H9 (cell line): ENCODE measurements at places on chromosomes 1 and 21. TPM values are rescaled to one million over a fixed set of nuclear protein-coding genes. Genes with fewer than 3 reads are reported as not detected.

The ATG4C gene
- 13.1 and 14.8 TPM in 2 replicates for total RNA-seq

The FCGR1A gene
- total RNA-seq: not detected in 2 replicates

The B3GALT6 gene
- 27.0 and 27.1 TPM in 2 replicates for total RNA-seq

The C1orf35 gene
- 31.0 and 31.3 TPM in 2 replicates for total RNA-seq

The LCE2A gene
- total RNA-seq: not detected in 2 replicates

The ADAM30 gene
- not detected in 2 replicates for total RNA-seq

The NR1I3 gene
- not detected in 2 replicates for total RNA-seq

GRCh38 chr1:169443923-169444322 lies 16.6 kb upstream of the CCDC181 start:
- no peak overlapping the region for H3K4me3 ChIP-seq
- no peaks in the 10 kb centered on the region for H3K4me1 ChIP-seq
- H3K27ac ChIP-seq: no peak overlapping the region
- no peaks in the 10 kb centered on the region for H3K27me3 ChIP-seq
- no peaks in the 10 kb centered on the region for H3K36me3 ChIP-seq

GRCh38 chr1:245558069-245558468 lies 403.3 kb downstream of the KIF26B start:
- no peak overlapping the region for H3K27ac ChIP-seq
- DNase-seq: no peak
- no peaks in the 10 kb centered on the region for H3K27me3 ChIP-seq
- no peaks in the 10 kb centered on the region; the same call in 1 of the 2 replicates for H3K4me1 ChIP-seq

- no peaks in the 10 kb centered on the region for H3K27me3 ChIP-seq
- H3K4me3 ChIP-seq: no peak overlapping the region
- H3K4me1 ChIP-seq: no peaks in the 10 kb centered on the region
- H3K36me3 ChIP-seq: peaks cover 7% of the 10 kb centered on the region
- DNase-seq: no peak
- no peak overlapping the region for H3K27ac ChIP-seq
These were observed 101.4 kb downstream of the CC2D1B start for GRCh38 chr1:52264530-52265115.

DNA sequence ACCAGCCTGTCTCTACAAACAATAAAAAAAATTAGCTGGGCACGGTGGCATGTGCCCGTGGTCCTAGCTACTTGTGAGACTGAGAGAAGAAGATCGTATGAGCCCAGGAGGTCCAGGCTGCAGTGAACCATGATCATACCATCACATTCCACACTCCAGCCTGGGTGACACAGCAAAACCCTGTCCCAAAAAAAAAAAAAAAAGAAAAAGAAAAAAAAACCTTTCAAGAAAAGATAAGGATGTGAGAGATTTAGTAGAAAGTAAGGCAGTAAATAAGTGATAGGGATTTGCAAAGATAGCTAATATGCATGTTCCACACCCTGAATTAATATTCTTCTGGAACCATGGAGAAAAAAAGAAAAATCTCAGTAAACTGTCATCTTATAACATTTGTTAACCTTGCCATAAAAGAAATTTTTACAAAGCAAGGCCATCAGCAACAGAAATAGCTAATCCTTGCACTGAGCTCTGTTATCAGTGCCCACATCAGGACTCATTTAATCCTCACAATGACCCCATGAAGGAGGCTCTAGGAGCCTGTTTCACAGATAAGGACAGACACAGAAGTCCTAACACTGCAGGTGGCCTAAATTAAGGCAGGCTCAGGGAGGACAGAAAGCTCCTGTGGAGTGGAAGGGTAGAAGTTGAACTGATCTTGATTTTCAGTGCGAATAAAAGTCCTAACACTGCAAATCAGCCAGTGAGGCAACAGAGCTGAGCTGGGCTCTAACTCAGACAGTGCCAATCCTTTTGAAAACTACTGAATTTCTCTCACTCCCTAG lies 7.6 kb downstream of the GNB1 start:
- H3K27me3 ChIP-seq: no peaks in the 10 kb centered on the region
- no peak for DNase-seq
- no peaks in the 10 kb centered on the region; the same call in 1 of the 2 replicates for H3K4me1 ChIP-seq

DNA sequence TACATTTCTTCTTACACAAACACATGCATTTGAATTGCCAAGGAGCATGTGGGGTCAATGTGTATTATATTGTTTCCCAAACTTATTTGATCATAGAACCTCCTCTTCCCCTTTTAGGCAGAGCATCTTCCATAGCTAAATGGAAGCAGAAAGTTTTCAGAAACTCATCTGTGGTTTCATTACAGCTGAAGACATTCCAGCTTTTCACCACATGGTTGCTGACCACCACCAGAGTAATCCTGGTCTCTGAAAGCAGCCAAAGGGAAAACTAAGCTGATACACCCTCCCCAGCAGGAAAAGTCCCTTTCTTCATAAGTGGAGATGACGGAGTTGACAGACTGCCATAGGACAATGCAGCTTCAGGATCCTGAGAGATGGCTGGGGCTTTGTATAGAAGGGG lies 30.2 kb upstream of the OTUD3 start:
- H3K27me3 ChIP-seq: no peaks in the 10 kb centered on the region
- no peaks in the 10 kb centered on the region for H3K4me1 ChIP-seq
- H3K4me3 ChIP-seq: no peak overlapping the region
- DNase-seq: no peak

DNA sequence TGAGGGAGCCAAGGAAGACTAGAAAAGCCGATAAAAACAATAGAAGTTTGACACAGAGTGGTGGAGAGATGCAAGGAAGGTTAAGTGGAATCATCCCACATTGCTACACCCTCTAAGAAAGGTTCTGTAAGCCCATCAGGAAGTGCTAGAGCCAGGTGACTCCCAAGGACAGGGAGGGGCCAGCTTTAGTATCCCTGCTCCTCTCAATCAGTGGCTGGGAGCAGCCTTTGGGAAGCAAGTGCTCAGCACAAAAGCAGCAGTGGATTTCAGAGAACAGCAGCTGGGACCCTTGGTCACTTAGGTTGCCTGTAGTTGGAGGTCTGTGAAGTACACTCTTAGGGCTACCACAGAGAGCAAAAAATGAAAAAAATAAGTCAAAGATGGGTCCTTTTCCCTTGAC lies 42.5 kb downstream of the NME7 start:
- no peaks in the 10 kb centered on the region for H3K27me3 ChIP-seq
- H3K4me3 ChIP-seq: no peak overlapping the region
- DNase-seq: peak; percentile 81
- H3K36me3 ChIP-seq: 0 out of 3 replicates have a peak, but pooled peaks cover 2% of the 10 kb centered on the region

DNA sequence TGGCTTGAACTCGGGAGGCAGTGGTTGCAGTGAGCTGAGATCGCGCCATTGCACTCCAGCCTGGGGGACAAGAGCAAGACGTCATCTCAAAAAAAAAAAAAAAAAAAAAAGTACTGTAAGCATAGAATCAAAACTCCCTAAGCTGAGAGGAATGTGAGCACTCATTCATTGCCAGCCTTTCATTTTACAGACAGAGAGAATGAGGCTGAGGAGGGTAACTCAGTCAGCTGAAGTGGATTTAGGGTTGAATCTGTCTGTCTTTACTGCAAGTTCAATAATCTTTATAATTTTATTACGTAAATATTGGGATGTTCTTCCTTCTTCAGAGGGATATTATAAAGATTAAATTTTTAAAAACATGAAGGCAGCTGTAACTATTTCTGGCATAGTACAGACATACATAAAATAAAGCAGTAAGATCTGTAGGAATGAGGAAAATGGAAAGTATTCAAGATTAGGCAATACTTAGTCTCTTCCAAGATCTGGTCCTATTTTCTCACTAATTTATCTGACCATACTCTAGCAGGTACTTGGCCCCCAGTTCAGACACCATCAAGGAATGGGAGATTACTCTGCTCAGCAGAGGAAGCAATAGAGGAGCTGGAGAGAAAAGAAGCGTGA lies 24.1 kb upstream of the MNDA start:
- H3K4me3 ChIP-seq: no peak overlapping the region
- no peak overlapping the region for H3K27ac ChIP-seq
- no peaks in the 10 kb centered on the region for H3K36me3 ChIP-seq

GRCh38 chr1:5650283-5651026 lies 341.8 kb downstream of the NPHP4 start:
- H3K4me1 ChIP-seq: peaks cover 5% of the 10 kb centered on the region; the same call in 1 of the 2 replicates
- H3K4me3 ChIP-seq: no peak overlapping the region
- no peaks in the 10 kb centered on the region for H3K27me3 ChIP-seq
- H3K27ac ChIP-seq: no peak overlapping the region

DNA sequence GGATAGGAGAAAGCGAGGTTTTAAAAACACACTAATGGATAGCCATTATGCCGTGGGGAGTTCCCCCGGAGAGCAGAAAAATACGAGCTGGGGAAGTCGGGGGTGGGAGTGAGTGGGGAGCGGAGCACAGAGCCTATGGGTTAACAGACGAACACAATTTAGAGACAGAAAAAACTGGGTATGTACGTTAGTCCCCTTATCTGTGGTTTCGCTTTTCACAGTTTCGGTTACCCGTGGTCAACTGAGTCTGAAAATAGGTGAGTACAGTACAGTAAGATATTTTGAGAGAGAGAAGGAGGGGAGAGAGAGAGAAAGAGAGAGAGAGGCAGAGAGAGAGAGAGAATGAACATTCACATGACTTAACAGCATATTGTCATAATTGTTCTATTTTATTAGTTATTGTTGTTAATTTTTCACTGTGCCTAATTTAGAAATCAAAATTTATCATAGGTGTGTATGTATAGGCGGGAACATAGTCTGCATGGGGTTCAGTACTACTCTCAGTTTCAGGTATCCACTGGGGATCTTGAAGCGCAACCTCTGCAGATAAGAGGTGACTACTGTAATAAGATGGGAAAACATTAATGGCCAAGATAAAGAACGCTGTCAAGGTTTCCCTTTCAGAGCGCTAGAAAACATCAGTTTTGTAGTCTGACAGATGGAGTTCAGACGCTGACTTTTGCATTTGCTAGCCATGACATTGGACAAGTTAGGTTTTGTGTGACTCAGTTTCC lies 125.6 kb upstream of the LMO4 start:
- H3K27me3 ChIP-seq: no peaks in the 10 kb centered on the region
- no peak overlapping the region for H3K27ac ChIP-seq
- no peaks in the 10 kb centered on the region for H3K36me3 ChIP-seq
- H3K4me1 ChIP-seq: peaks cover 9% of the 10 kb centered on the region; the same call in 1 of the 2 replicates

GRCh38 chr1:221638595-221638994 lies 103.3 kb downstream of the DUSP10 start:
- no peaks in the 10 kb centered on the region for H3K27me3 ChIP-seq
- H3K4me3 ChIP-seq: no peak overlapping the region
- H3K27ac ChIP-seq: no peak overlapping the region
- H3K36me3 ChIP-seq: no peaks in the 10 kb centered on the region

DNA sequence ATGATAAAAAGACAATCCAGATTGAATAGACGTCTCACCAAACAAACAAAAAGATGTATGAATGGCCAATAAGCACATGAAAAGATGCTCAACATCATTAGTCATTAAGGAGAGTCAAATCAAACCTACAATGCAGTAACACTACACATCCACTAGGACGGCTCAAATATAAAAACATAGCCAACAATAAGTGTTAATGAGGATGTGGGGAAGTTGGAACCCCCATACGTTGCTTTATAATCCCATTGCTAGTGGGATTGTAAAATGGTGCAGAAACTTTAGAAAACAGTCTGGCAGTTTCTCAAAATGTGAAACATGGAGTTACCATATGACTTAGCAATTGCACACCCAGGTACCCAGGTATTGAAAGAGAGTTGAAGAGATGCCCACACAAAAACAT lies 14.7 kb upstream of the IL24 start:
- no peaks in the 10 kb centered on the region for H3K27me3 ChIP-seq
- H3K27ac ChIP-seq: no peak overlapping the region
- no peak for DNase-seq
- H3K4me1 ChIP-seq: no peaks in the 10 kb centered on the region
- H3K4me3 ChIP-seq: no peak overlapping the region

DNA sequence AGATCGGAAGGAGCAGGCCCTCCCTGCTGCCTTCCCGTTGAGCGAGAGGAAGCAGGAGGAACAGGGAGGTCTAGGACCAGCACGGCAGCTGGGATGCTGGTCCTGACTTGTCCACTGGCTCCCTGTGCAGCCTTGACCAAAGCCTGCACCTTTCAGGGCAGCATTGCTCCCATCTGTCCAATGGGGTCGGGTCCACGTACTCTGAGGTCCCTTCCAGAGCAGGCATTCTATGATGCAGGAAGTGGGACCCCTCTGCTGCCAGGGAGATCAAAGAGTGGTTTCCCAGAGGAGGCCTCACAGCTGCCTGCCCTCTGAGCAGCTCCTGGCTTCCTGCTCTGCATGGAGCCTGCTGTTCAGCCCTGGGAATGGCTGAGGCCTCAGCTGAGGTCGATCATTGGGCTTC lies 21.7 kb upstream of the ZNF362 start:
- H3K4me3 ChIP-seq: no peak overlapping the region
- H3K4me1 ChIP-seq: peaks cover 2% of the 10 kb centered on the region; the same call in 1 of the 2 replicates
- H3K27me3 ChIP-seq: no peaks in the 10 kb centered on the region
- no peak overlapping the region for H3K27ac ChIP-seq
- DNase-seq: no peak

DNA sequence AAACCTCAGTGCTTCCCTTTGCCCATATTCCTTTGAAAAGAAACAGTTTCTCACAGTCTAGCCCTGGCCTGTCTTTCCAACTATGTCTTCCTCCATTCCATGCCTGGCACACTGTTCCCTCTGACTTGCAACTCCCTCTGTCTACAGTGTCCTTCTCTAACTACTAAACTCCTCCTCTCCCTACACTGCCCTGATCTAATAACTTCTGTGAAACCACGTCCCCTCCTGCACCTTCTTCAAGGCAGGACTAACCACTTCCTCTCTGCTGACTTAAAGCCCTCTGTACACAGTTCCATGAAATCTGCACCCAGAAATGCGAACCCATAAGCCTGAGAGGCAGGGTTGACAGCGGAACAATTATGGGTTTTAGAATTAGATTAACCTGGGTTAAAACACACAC lies 62.2 kb upstream of the ATP1B1 start:
- no peak for DNase-seq
- no peak overlapping the region for H3K4me3 ChIP-seq
- H3K4me1 ChIP-seq: no peaks in the 10 kb centered on the region
- no peaks in the 10 kb centered on the region for H3K36me3 ChIP-seq
- no peak overlapping the region for H3K27ac ChIP-seq

DNA sequence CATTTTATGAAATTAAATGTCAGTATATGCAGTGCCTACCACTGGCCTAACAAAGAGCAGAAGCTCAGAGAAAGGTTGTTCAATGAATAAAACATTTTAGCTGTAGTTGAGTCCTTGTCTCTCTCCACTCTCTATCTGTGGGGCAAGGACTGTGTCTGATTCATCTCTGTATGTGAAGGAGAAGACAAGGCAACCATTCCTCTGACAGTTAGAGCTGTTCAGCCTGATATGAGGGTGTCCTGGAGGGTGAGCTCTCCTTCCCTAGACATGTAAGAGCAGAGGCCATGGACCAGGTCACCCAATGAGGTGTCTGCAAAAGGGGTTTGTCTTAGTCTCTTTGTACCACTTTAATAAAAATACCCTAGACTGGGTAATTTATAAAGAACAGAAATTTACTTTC lies 4.5 kb upstream of the PDZK1IP1 start:
- no peak overlapping the region for H3K27ac ChIP-seq
- peaks cover 7% of the 10 kb centered on the region for H3K4me1 ChIP-seq
- no peak overlapping the region for H3K4me3 ChIP-seq
- DNase-seq: peak; percentile 10
- no peaks in the 10 kb centered on the region for H3K36me3 ChIP-seq
